ENCODE measurements at places on chromosomes 6 and 20.

DNA sequence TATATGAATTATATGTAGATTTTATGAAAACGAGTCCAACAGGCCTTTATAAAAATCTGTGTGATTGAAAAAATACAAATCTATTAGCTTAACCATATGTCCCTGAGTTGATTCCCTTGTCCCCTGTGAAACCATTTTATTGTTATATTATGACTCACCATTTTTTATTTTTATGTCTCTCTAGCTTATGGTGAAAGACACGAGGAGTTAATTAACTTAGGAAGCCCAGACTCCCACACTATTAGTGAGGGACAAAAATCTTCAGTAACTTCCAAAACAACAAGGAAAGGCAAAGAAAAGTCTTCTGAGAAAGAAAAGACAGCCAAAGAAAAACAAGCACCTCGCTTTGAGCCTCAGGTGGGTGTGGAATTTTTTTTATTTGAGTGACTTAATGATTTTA lies 183.1 kb downstream of the ADGB start:
- no peak for DNase-seq

DNA sequence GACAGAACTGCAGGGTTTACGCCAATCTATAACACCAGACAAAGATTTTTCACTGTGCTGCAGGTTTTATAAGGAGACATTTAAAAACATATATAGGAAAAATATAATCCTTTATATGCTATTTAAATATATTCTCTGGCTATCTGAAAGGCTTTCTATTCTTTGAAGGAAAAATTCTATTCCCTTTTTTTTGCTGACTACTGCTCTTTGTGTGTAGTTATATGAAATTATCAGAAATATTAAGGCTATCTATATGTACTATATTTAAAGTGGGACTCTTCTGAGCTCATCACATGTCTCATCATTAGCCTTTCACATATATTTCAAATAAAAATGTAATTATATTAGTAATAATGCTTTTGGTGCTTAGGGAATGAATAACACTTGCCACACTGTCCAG lies 930.7 kb downstream of the EYS start:
- no peak for DNase-seq

GRCh38 chr6:47103931-47104330 lies 61.8 kb upstream of the ADGRF1 start:
- DNase-seq = peak; percentile 41

DNA sequence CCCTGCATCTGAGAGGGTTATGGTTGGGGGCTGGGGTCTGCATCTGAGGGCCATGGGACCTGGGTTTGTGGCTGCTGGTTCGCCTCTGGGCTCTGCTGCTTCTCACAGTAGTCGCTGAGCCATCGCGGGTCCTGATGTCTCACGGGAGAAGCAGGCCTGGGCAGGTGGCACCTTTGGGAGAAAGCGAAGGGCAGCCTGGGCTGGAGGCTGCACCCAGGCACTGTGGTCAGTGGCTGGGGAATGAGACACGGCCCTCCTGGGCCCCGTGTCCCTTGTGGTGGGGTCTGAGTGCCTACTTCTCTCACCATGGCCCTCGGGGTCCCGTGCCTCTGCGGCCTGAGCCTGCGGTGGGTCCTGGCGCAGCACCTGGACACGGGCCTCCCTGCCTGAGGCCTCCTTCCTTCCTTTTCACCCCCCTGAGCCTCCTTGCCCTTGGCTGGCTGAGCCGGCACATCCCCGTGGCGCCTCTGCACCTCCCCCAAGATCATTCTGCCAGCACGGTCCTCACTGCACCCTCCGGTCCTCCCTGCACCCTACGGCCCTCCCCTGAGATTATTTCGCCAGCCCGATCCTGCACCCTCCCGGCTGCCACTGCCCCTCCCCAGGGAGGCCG lies 206.0 kb downstream of the ERMARD start:
- no peak for DNase-seq

- DNase-seq = no peak
These were observed 70.9 kb upstream of the PLEKHG1 start for GRCh38 chr6:150528648-150529285.

DNA sequence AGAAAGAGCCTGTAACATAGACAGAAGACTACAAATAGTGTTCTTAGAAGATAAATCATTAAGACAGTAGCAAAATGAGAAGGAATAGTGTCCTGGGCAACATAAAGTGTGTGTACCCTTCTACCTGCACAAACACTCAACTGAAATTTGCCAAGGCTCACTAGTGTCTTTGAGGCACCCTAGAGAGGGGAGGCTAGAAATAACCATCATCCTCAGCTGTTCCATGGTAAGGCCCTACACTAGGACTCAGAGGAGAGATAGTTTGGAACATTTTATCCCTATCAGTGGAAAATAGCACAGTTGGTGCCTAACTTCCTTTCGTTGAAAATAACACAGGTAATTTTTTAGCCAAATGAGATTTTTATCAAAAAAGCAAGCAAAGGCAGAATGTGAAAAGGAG lies 230.7 kb downstream of the LAMA2 start:
- no peak for DNase-seq
